AG10803 (cell line): ENCODE measurements at places on chromosomes 1 and 21.

GRCh38 chr21:42019101-42019605 lies 9.0 kb upstream of the ZBTB21 start:
- no peak for DNase-seq

- no peak for DNase-seq
Observed at GRCh38 chr21:37098751-37099150, 25.7 kb downstream of the TTC3 start.

GRCh38 chr1:225845571-225846259 lies 35.8 kb downstream of the EPHX1 start:
- peak; percentile 80 for DNase-seq

GRCh38 chr1:83770319-83770661 lies 228.6 kb downstream of the TTLL7 start:
- no peak for DNase-seq

GRCh38 chr1:213345621-213346020 lies 294.6 kb downstream of the RPS6KC1 start:
- DNase-seq: no peak

- DNase-seq: no peak
Observed at GRCh38 chr21:42160111-42160721, 58.7 kb upstream of the ABCG1 start.

GRCh38 chr1:31624731-31625514 lies 7.4 kb downstream of the HCRTR1 start:
- DNase-seq: no peak

GRCh38 chr1:40974945-40975344 lies 4.6 kb upstream of the CTPS1 start:
- DNase-seq: no peak
